H9 (cell line): ENCODE measurements at places on chromosomes 1 and 21.

DNA sequence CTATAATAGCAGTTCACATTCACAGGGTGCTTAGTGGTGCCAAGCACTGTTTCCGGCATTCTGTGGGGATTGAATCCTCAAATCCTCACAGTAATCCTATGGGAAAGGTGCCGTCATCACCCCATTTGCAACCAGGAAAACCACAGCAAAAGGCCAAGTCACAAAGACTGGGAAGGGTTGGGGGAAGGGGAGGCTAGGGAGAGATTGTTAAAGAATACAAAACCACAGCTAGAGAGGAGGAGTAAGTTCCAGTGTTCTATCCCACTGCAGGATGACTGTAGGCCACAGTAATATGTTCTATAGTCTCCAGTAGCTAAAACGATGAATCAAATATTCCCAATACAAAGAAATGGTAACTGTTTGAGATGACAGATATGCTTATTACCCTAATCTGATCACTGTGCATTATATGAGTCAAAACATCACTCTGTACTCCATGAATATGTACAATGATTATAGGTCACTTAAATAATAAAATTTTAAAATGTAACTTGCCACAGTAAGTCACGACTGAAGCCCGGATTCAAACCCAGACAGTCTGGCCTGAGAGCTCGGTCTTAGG, 256.8 kb downstream of the TOMM20 start:
- no peak for DNase-seq

DNA sequence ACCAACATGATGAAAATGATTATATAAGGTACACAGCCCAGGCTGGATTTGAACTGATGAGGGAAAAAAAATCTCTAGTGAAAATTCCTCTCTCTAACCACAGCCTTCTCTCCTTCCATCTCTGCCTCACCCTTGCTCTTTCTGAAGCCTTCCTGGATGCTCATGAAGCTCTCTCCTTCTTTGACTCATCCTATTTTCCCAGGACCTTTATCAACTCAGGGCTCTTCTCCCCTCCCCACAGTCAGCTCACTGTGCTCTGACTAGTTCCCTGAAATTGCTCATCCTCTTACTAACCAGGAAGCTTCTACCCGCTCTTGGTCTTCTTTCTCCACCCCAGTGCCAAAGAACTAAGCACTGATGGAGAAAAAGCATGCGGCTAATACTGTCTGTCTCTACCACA, 46.4 kb upstream of the ERG start:
- no peak for DNase-seq

DNA sequence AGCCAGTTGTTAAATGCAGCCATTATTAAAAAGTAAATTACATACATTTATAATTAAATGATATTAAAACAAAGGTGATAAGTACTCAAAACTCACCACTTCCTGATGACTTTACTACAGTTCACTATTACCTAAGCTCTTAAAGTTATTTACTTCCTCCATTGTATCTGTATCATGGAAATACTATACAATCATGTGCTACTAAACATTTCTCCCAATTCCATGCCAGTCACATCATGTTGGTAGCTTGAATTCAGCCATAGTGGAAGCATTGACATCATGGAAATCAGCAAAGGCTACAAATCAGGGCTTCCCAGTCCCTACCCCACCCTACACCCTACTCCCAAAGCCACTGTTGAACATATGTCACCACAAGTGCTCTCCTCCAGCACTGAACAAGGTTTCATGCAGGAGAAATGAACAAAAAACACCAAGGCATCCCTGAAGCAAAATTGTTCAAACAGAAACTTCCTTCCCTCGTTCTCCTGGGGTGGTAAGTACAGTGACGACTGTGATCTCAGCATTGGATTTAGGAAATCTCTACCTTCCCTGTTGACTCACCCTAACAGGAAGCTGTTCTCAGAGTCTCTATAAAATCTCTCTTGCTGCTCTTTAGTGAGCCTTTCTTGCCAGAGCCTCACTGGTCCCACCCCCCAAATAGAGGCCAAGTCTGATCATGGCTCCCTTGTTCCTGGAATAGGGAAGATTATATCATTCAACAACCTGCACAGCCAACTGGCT, 12.7 kb downstream of the VSIG8 start:
- no peak for DNase-seq

DNA sequence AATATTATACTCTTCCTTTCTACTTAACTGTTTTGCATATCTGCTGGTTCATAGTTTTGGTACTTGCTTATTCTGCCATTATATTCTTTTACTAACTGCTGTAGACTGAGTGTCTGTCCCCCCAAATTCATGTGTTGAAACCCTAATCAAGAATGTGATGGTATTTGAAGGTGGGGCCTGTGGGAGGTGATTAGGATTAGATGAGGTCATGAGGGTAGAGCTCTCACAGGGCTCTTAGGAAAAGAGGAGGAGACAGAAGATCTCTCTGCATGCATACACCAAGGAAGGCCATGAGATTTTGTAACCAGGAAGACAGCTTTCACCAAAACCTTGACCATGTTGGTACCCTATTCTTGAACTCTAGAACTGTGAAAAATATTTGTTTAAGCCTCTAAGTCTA, 354.1 kb upstream of the B3GALT2 start:
- DNase-seq: no peak

DNA sequence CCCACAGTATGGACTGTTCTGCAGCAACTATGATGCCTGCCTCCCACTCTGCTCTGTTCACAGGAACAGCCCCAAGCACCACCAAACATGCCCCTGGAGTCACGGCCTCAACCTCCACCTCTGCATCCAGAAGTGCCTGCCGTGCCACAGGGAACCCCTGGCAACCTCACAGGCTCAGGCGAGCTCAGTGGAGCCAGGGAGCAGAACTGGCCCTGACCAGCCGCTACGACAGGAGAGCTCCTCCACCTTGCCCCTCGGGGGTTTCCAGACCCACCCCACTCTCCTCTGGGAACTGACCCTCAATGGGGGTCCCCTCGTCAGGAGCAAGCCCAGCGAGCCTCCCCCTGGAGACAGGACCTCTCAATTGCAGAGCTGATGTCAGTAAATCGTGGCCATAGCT, 13.0 kb downstream of the MRAP start:
- no peak for DNase-seq

GRCh38 chr1:217453816-217454215, 177.1 kb downstream of the GPATCH2 start:
- DNase-seq: no peak

DNA sequence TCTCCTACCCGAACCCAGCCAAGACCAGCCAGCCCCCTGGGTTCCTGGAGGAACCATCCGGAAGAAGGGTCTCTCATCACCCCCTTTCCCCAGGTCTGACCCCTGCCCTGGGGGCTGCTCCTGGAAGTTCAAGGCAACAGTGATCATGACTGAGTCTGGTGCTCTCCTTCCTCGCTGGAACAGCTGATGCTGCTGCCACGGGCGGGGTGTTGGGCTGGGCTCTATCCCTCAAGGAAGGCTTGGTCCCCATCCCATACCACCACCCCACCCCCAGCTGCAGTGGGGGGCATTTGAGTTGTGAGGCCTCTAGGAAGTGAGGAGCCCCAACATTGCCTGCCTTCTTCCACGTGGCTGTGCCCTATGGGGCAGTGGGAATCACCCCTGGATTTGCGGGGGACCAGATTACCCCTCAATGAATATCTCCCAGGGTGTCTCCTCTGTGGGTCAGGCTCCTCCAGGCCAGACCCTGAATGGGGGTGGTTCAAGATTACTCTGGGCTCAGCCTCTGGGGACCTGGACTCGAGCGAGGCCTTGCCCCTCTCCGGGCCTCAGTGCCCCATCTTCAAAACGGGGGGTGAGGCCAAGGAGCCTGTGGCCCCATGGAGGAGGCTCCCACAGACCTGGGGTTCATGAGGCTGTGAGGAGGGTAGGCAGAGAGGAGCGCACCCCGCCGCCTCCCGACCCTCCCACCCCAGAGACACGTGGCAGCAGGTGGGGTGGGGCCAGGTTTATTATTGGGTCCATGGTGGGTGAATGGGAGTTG, 2.8 kb downstream of the MASP2 start:
- DNase-seq: no peak

- DNase-seq: no peak
These were observed 175.8 kb downstream of the TNFSF18 start for GRCh38 chr1:172874950-172875349.

- DNase-seq: no peak
These were observed 61.3 kb downstream of the CDK18 start for GRCh38 chr1:205565799-205566198.

GRCh38 chr1:24914226-24915069, 15.6 kb downstream of the RUNX3 start:
- DNase-seq: no peak

GRCh38 chr1:16978567-16979474, 1.6 kb downstream of the MFAP2 start:
- DNase-seq: no peak

DNA sequence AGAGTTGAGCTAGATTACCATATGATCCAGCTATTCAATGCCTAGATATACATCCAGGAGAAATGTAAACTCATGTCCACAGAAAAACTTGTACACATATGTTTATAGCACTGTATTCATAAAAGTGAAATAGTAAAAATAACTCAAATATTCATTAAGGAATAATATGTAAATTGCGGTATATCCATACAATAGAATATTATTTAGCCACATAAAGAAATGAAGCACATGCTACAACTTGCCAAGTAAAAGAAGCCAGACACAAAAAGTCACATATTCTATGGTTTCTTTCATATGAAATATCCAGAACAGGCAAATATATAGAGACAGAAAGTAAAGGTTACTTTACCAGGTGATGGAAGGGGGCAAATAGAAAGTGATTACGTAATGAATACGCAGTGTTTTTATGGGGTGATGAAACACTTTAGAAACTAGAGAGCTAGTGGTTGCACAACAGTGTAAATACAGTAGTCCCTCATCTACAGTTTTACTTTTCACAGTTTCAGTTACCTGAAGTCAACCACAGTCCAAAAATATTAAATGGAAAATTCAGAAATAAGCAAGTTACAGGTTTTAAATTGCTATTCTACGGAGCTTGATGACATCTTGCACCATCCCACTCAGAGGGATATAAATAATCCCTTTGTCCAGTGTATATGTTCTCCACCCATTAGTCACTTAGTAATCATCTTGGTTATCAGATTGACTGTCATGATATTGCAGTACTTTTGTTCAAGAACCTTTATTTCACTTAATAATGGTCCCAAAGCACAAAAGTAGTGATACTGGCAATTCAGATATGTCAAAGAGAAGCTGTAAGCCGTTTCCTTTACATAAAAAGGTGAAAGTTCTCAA, 62.3 kb downstream of the ZNF644 start:
- DNase-seq: no peak

GRCh38 chr1:197171531-197171930, 25.1 kb upstream of the ASPM start:
- no peak for DNase-seq

- DNase-seq: no peak
These were observed 107.2 kb downstream of the SIM2 start for GRCh38 chr21:36806103-36806502.

GRCh38 chr1:38026592-38027200, 14.2 kb downstream of the UTP11 start:
- DNase-seq: peak; percentile 77

DNA sequence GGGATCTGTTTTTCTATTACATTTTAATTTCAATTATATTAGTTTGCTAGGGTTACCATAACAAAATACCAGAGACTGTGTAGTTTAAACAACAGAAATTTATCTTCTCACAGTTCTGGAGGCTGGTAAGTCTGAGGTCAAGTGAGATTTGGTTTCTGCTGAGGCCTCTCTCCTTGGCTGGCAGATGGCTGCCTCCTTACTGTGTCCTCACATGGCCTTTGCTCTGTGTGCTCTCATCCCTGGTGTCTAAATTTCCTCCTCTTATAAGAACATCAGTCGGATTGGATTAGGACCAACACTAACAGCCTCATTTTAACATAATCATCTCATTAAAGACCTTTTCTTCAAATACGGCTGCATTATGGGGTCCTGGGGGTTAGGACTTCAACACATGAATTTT, 195.2 kb upstream of the CHODL start:
- DNase-seq: no peak

GRCh38 chr1:39395357-39395831, 96.0 kb upstream of the BMP8A start:
- DNase-seq: no peak

DNA sequence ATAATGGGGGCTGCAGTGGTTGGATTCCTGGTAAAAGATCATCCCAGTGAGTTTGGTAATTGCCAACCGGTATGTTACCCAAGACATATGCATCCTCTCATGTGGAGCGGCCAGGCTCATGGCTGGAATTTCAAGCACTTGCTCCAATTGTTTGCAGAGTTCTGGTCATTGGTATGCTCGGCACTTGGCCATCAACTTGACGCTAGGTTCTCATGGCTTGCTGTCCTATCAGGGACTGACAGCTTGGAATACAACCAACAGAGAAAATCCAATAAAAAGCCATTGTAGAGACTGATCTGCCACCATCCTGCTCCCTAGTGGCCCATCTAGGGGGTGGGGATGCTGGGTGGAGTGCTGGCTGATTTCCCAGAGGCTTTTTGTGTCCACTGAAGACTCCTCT, 120.9 kb downstream of the EDEM3 start:
- DNase-seq: no peak

- DNase-seq: no peak
These were observed 6.6 kb downstream of the PEAR1 start for GRCh38 chr1:156899956-156900718.

DNA sequence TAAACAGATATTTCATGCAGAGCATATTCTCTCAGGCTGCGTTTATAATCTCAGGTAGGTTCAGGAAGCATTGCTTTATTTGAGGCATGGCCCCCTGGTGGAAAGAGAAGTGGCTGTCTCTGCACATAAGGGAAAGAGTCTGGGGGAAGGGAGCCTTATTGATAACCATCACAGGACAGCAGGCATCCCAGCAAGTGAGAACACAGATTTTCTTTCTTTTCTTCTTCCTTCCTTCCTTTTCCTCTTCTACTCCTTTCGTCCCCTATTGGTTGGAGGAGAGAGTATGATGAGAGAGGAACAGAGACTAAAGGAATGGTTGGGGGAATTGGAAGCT, 21.9 kb downstream of the TSNAX start:
- DNase-seq: peak; percentile 36

DNA sequence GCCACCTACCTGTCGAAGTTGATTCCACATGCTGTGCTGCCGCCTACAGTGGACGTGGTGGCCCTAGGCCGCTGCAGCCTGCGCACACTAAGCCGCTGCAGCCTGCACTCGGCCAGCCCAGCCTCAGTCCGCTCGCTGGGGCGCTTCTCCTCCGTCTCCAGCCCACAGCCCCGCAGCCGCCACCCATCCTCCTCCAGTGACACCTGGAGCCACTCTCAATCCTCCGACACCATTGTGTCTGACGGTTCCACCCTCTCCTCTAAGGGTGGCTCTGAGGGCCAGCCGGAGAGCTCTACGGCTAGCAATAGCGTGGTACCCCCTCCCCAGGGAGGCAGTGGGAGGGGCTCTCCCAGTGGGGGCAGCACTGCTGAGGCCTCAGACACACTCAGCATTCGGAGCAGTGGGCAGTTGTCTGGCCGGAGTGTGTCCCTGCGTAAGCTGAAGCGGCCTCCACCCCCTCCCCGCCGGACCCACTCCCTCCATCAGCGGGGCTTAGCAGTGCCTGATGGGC, 46.9 kb downstream of the YARS1 start:
- peak; percentile 40 for DNase-seq
